ENCODE measurements at places on chromosomes 1 and 21.
A peak's percentile ranks its signal among the peaks of the same experiment; 100 is the strongest.

DNA sequence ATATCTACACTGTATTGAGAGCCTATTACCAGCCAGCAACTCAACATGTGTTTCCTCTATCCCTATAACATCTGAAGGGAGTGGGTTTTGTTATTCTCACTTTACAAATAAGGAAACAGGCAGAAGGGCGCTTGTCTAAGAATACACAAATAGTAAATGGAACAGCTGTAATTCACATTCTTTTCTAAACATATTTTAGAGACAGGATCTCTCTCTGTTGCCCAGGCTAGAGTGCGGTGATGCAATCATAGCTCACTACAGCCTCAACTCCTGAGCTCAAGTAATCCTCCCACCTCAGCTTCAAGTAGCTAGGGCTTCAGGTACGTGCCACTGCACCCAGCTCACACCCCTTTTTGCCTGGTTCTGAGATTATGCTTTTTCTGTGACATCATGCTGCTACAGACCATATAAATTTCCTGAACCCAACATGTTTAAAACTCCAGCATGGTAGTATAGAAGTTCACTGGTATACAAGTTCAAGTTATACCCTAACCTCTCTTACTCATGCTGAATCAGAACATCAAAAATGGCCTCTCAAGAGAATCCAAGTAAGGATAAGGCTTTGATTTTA lies 8.6 kb upstream of the TACSTD2 start:
- no peak for DNase-seq

GRCh38 chr1:162632217-162632666 lies at the start of gene DDR2:
TSS of gene DDR2 (plus strand) at chr1:162632464. CDS start at chr1:162719064, 86,600 bp downstream.
- no peak for DNase-seq

- DNase-seq: no peak
Observed at GRCh38 chr1:12539320-12539704, 78.7 kb downstream of the DHRS3 start.

DNA sequence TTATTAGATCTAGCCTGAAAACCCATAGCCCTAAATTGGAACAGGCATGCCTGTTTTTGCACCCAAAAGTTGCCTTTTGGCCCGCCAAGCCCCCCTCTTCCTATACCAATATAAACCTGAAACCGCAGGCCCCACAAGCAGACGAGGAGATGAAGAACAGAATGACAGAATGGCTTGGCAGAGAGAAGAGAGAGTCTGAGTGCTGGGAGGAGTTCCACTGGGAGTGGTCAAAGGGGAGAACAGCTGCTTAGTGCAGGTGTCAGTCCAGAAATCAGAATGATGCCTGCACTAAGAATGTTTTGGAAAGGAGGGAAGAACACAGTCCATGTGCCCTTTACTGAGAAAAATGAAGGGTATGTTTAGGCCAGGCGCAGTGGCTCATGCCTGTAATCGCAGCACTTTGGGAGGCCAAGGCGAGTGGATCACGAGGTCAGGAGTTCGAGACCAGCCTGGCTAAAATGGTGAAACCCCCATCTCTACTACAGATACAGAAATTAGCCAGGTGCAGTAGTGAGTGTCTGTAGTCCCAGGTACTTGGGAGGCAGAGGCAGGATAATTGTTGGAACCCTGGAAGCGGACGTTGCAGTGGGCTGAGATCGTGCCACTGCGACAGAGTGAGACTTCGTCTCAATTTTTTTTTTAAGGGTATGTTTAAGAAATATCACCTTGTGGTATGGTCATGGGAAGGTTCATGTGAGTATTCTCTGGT lies 9.4 kb downstream of the DYRK1A start:
- no peak for DNase-seq

GRCh38 chr1:160744852-160745520 lies 5.9 kb downstream of the SLAMF7 start:
- no peak for DNase-seq

DNA sequence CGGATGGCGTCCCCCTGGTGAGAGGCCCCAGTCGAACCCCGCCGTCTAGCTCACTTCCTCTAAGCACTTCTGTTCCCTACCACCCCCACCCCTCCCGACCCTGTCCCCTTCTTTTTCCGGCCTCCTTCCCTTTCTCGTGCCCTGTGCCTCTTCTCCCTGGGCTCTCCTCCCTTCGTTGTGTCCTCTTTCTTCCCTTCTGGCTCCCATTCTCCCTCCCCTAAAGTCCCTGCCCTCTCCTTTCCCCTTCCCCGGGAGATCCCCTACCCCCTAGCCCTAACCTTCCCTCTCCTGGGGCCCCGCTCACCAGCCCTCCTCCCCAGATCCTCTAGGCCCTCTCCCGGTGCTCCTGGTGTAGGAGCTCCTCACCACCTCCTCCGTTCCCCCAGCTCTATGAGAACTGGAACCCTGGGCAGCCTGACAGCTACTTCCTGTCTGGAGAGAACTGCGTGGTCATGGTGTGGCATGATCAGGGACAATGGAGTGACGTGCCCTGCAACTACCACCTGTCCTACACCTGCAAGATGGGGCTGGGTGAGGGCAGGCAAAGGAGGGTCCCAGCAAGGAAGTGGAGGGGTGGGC lies 15.9 kb downstream of the BCAN start:
- DNase-seq: no peak

- no peak for DNase-seq
Observed at GRCh38 chr1:3399732-3400131, 54.7 kb upstream of the ARHGEF16 start.

GRCh38 chr1:224831501-224831900 lies 98.0 kb upstream of the DNAH14 start:
- no peak for DNase-seq

DNA sequence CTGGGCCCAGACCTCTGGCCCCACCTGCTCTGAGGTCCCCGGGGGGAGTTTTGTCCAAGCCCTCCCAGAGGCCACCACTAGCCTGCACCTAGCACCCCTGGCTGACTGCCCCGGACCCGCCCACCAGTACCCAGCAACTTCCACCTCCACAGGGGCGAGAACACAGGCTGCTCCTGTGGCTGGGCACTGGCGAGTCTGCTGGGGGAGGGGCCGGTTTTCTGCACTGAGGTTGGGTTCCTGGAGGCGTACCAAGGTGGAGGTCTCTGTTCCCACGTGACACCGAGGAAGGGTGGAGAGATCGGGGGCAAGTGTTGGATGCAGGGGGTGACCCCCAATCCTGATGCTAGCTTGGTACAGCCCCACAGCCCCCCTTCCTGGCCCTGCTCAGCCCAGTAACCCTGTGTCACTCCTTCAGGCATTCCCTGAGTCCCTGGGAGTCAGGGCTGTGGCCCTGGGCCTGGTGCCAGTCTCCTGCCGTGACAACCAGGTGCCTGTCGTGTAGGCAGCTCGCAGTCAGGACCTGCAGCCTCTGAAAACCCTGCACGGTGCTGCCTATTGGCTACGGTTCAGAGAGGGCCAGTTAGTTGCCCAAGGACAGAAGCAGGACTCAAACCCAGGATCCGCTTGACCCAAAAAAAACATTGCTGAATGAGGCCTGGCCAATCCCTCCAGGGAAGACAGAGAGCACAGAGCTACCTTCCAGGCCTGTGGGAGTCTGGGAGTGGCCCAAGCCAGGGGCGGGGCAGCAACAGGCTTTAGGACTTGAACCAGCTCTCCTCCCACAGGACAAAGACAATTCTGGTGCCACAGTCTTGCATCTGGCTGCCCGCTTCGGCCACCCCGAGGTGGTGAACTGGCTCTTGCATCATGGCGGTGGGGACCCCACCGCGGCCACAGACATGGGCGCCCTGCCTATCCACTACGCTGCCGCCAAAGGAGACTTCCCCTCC lies 3.1 kb downstream of the ESPN start:
- DNase-seq: no peak

- no peak for DNase-seq
Observed at GRCh38 chr1:200336901-200337391, 72.9 kb downstream of the ZNF281 start.

DNA sequence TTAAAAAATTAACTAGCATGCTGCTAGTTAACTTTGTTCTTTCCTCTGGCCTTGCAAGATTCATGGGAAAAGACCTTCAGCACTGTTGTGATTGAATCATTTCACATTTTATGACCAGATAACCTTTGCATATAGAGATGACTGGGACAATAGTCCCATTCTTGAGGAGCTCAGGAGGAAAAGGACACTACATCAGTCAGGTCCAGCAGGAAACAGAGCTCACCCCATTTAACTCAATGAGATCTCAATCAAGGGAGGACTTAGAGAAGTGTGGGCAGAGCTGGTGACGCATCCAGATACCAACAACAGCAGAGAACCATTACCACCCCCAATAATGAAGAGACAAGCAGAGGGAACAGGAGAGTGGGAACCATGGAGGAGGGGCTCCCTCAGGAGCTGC lies 109.4 kb upstream of the GUCA2B start:
- no peak for DNase-seq

GRCh38 chr1:200740571-200741208 lies 2.0 kb downstream of the CAMSAP2 start:
- DNase-seq: no peak

GRCh38 chr21:29829564-29830275 lies 110.1 kb downstream of the GRIK1 start:
- no peak for DNase-seq

DNA sequence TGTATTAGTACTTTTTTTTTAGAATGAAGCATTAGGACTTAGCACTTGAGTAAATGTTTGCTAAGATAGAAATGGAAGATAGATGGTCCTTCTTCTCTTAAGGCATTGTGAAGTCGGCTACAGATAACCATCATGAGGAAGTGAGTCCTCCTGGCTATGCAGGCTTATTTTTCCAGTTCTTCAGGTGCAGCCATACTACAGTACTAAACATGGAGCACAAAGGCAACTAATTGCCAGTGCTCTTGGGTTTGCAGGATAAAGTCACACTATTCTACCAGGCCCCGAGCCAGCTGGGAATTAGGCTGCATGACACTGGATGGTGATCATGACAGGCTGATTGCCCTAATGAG lies 197.3 kb upstream of the SGIP1 start:
- DNase-seq: no peak

DNA sequence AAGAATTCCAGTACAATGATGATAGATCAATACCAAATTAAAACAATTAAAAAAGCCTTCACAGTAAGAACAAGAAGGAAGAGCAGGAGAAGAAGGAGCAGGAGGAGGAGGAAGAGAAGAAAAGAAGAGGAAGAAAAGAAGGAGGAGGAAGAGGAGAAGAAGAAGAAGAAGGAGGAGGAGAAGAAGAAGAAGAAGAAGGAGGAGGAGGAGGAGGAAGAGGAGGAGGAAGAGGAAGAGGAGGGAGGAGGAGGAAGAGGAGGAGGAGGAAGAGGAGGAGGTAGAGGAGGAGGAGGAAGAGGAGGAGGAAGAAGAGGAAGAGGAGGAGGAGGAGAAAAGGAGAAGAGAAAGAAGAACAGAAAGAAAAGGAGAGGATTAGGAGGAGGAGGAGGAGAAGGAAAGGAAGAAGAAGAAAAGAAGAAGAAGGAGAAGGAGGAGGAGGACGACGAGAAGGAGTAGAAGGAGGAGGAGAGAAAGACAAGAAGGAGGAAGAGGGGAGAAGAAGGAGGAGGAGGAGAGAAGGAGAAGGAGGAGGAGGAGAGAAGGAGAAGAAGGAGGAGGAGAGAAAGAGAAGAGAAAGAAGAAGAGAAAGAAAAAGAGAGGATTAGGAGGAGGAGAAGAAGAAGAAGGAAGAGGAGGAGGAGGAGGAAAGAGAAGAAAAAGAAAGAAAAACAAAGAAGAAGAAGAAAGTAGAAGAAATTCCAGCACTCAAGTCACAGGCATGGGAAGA lies 68.5 kb upstream of the GRIK3 start:
- no peak for DNase-seq

DNA sequence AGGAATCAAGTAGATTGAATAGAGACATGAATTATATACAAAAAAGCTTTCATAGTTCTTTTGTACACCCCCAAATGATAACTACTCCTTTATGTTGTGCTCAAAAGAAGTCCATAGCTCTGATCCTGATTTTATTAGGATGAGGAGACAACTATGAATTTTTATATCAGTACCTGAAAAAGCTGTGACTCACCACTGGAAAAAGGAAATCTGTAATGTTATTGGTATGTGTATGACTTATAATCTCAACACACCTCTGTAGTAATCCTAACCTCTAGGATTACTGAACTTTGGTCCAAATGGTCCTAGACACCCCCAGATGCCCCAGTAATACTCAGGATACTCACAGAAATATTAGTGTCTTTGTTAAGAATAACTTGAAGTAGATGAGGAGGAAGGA lies 10.2 kb downstream of the PRKAB2 start:
- no peak for DNase-seq

GRCh38 chr1:64516301-64516700 lies 46.4 kb downstream of the CACHD1 start:
- DNase-seq: no peak

DNA sequence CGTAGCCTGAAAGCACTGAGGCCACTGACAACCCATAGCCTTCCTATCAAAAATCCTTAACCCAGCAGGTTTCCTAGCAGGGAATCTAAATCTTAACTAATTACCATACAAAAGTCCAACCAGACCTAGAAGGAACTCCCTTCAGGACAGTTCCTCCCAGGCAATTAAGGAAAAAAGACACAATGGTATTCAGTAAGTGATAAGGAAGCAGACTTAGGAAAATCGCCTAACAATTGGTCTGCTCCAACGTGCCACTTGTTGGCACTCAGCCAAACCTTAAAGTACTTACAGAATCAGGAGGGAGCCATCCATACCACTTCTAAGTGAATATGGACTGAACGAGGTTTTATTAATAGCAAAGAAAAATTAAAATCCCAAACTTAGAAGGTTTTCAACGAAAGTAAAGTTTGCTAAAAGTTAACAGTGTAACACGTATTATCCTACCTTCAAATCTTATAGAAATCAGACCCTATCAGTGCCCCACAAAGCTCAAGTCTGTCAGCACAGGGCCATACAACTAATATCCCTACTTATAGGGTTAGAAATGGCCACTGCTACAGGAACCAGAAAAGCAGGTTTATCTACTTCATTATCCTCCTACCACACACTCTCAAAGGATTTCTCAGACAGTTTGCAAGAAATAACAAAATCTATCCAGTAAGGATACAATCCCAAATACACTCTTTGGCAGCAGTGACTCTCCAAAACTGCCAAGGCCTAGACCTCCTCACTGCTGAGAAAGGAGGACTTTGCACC lies 29.0 kb downstream of the SPATA6 start:
- no peak for DNase-seq

GRCh38 chr1:227242811-227243682 lies 75.2 kb downstream of the CDC42BPA start:
- DNase-seq: no peak

DNA sequence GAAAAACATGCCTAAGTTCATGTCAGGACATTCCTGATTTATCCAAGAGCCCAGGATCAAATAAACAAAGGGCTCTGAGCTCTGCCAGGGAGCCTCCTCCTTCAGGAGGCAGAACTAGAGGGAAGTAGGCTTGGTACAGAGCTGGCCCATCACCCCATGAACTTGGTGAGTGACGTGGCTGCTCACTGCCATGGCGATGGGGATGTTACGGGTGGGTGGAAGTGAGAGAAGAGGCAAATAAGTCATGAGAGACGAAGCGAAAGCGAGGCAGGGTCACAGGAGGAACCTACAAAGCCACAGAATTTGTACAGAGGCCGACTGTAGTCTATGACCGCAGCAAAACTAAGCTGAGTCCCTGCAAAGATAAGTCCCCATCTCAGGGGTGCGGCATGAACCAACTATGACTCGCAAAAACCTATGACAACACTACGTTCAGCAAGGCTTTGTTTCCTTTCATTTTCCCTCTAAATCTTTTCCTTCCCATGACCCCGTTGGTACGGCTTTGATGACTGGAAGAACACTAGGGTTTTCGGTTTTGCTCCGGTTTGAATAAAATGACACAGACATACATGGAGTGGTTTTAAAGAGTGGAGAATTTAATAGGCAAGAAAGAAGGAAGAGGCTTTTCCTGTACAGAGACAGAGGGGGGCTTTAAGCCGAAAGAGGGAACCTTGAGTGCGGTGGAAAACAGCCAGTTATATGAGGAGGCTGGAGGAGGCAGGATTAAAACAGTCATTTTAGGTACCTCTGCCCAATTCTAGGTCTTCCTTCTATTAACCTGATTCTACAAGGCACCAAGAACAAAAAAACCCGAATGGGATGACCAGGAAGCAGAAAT lies 74.1 kb downstream of the CD46 start:
- DNase-seq: peak; percentile 69
